ENCODE measurements at places on chromosomes 16 and 17. TPM values are rescaled to one million over a fixed set of nuclear protein-coding genes. Genes with fewer than 3 reads are reported as not detected.

PABPN1L gene
- 0.49 TPM for total RNA-seq

HOXB3 gene
- total RNA-seq, result not detected

LGALS9 gene
- 1.7 TPM for total RNA-seq

EVI2A gene
- total RNA-seq, result 3.0 TPM

WWP2 gene
- 21.1 TPM for total RNA-seq

ASPA gene
- total RNA-seq, result 1.7 TPM

KRTAP2-1 gene
- total RNA-seq, result not detected

EFNB3 gene
- total RNA-seq, result 24.3 TPM

HOXB13 gene
- not detected for total RNA-seq

C16orf54 gene
- not detected for total RNA-seq

ZG16B gene
- total RNA-seq, result 0.25 TPM

SPATA32 gene
- not detected for total RNA-seq

RRAD gene
- 1.5 TPM for total RNA-seq

KRT20 gene
- total RNA-seq, result 0.25 TPM

SLC35G6 gene
- total RNA-seq, result not detected

NUPR1 gene
- 0.25 TPM for total RNA-seq

ACE gene
- 4.4 TPM for total RNA-seq

TMEM238L gene
- total RNA-seq, result not detected

NHERF1 gene
- 6.9 TPM for total RNA-seq

CDR2 gene
- total RNA-seq, result 9.8 TPM

EPX gene
- total RNA-seq, result not detected

HNF1B gene
- not detected for total RNA-seq

KRTAP1-5 gene
- not detected for total RNA-seq

BIRC5 gene
- total RNA-seq, result 3.2 TPM

KRT33B gene
- not detected for total RNA-seq

TMEM219 gene
- 16.7 TPM for total RNA-seq

SLC9A5 gene
- 1.2 TPM for total RNA-seq

HOXB1 gene
- total RNA-seq, result not detected

ZSCAN10 gene
- 0.49 TPM for total RNA-seq

PYDC1 gene
- 0.49 TPM for total RNA-seq

CLUH gene
- 24.1 TPM for total RNA-seq

TNFRSF17 gene
- not detected for total RNA-seq
